NCI-H1417 (cell line): ENCODE measurements at places on chromosomes 4 and X.

- DNase-seq, result no peak
Measured at GRCh38 chr4:64857198-64857597, 447.9 kb upstream of the TECRL start.

DNA sequence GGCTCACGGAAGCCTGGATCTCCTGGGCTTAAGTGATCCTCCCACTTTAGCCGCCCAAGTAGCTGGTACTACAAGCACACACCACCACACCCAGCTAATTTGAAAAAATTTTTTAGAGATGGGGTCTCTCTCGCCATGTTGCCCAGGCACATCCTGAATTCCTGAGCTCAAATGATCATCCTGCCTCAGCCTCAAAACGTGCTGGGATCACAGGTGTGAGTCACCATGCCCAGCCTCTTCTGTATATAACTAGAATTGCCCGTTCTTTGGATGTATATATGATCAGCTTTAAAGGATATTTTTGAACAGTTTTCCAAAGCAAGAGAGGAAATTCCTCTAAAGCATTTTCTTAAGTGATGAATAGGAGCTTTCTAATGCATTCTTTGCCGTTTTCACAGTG lies 22.7 kb downstream of the ZFP42 start:
- no peak for DNase-seq

- DNase-seq, result no peak
Measured at GRCh38 chr4:26268246-26268645, 52.6 kb upstream of the RBPJ start.

GRCh38 chr4:166341992-166342391 lies 469.0 kb downstream of the TLL1 start:
- DNase-seq, result no peak

DNA sequence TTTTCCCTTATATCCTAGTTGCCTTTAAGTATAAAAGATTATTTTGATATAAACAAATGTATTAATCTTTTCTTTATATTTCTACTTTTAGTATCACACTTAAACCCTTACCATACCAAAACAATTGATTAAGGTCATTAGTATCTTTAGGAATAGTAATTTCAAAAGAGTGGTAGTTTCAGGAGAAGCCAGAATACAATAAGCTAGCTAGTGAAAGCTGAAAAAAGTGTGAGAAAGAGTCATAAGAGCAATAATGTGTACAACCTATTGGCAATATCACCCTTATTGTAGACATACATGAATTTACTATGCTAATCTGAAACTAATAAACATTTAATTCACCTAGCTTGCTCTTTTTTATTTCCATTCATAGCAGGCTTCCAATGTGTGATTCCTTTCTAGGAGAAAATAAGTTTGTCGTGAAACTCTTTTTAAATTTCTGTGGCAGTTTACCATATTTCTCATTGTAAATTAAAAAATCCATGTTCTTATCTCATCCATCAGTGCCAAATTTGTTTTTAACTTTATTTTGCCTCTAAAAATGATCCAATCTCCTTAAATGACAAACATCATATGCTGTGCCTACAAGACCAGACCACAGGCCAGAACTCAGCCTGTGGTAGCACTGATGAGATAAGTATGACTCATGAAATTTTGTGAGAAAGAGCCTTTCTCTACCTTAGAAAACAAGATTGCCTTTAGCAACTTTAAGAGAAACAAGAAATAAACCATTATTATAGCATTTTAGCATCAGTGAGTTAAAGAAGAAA lies 8.1 kb downstream of the NEK1 start:
- DNase-seq, result no peak

- DNase-seq, result no peak
Measured at GRCh38 chr4:8217246-8217511, 18.1 kb downstream of the SH3TC1 start.

GRCh38 chrX:20140420-20140819 lies 1.2 kb downstream of the EIF1AX start:
- DNase-seq, result no peak

GRCh38 chrX:30488092-30488491 lies 89.5 kb downstream of the TASL start:
- peak; percentile 62 for DNase-seq

GRCh38 chr4:180542445-180543100 lies 1700.6 kb upstream of the TENM3 start:
- peak; percentile 46 for DNase-seq

DNA sequence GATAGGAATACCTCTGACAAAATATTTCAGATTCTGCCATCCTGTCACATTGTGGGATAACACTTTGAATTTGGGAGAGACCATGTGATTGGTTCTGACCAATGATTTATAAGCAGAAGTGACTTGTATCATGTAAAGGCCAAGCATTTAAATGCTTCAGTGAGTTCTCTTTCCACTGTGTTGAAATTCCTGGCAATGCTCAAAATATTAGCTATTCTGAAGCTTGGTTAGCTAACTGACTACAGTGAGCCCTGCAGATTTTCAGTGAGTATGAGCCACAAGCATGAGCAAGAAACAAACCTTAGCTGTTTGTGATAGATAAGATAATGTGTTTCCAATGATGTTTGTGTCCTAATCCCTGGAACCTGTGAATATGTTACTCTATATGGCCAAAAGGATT lies 562.8 kb upstream of the AADAT start:
- no peak for DNase-seq

- no peak for DNase-seq
Measured at GRCh38 chr4:140724760-140725159, 31.4 kb downstream of the TBC1D9 start.

DNA sequence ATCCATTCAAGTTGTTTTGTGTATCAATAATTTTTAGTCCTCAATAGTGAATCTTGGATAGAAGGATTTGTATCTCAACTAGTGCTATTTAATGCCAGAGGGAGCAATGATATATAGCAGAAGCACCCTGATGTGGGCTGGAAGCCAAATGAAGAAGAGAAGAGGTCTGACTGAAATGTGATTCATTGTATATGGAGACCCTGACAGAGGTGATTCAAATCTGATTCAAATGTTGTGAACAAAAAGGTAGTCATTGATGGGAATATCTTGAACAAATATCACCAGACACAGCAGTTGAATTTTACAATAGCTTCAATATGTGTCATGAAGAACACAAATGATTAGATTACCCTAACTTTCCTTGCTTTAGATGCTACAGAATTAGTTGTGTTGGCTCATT lies 27.5 kb upstream of the SULT1B1 start:
- no peak for DNase-seq

DNA sequence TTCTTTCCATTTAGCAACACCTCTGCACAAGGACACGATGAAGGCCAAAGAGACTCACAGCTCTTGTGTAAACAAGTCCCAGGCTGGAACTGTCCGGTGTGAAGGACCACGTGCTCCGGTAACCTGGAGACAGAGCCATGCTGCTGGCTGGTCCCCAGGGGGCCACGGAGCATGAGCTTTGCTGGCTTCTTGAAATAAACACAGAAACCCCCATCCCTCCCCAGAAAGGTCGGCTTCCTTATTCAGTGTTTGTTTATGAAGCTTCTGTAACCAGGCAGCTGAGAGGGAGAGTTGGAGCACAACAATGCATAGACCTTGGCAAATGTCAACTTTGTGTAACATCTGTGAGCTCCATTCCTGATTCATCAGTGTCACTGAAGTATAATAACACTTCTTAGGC lies 109.4 kb downstream of the GPR143 start:
- peak; percentile 67 for DNase-seq

DNA sequence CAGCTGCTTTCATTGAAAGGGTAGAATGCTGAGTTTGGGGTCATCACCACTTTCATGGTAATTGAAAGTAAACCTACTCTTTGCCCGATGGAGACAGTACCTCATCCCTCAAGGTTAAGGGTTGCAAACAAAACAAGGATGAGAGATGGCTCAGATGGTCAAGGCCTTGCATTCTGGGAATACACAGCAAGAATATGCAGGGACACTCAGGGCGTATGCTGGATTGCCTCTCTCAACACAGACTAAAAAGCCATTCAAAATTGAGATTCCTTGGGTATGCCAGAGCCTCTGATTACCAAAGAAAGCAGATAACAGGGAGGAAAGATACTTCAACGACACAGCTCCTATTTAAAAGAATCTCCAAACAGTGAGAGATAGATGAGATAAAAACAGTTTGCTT lies 310.4 kb downstream of the ARAP2 start:
- DNase-seq, result peak; percentile 12
